ENCODE measurements at places on chromosomes 11 and 22.

- DNase-seq = no peak
Measured at GRCh38 chr11:111456859-111457730, 55.1 kb downstream of the BTG4 start.

DNA sequence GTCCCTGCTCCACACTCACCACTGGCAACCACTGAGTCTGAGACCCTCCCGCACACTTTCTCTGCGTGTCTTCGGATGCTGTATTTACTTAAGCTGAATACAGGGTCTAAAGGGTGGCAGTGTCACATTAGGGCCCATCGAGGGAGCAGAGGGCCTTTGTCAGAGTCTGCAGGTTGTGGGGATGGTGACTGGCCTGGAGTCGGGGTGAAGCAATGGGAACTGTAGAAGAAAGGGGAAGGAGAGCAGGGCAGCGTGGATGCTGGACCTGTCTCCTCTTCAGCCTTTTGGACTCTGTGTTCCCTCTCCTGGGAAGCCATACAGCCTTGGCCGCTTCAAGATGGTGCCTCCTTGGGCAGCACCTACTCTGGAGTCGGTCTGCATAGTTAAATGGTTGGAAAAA is 61.1 kb downstream of the ZBTB16 start:
- no peak for DNase-seq

- no peak for DNase-seq
Measured at GRCh38 chr22:43006753-43007152, 8.2 kb downstream of the PACSIN2 start.

DNA sequence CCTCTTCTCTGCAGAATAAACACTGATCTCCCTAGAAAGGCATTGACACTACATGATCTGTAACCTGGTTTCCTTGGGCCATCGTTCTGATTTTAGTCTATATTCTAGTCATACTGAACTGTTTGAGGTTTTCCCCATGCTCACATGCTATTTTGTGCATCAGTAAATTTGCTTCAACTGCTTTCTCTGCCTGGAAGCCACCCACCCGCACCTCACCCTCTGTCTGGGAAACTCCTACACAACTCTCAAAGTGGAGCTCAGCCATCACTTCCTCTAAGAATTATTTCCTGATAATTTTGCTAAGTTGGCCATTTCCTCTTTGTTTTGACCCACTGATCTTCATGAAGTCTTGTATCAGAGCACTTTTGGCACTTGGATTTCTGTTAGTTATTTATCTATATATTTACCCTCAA is 36.1 kb downstream of the MMP20 start:
- no peak for DNase-seq

GRCh38 chr22:35835998-35836691 is 118.5 kb downstream of the APOL5 start:
- peak; percentile 83 for DNase-seq

GRCh38 chr11:32658639-32659406 is 75.2 kb downstream of the EIF3M start:
- no peak for DNase-seq

DNA sequence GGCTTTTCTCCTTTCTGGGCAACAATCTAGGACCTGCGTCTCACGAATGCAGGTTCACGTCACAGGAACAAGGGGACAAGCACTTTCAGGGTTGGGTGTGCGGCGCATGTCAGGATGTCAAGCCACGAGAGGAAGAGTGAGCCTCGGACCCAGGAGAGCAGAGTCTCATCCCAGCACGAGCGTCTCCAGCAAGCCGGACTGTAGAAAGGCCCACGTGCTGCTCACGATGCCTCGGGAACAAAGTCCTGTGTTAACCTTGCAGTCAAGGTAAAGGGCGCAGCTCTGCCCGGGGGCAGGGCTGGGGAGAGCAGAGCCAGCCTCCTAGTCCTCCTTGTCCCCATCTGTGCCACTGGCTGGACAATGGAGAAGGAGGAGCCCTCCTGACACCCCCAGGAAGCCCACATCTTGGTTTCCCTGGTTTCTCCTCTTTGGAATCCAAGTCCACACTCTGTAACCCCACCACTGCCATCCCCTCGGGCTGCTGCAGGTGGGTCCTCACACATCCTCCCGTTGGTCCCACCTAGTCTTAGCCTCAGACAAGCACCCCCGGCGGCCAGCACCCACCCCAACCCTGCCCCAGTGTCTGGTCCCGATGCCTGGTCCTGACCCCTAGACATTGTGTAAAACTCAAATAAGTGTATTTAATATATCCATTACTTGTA is 63.4 kb downstream of the CELSR1 start:
- no peak for DNase-seq

DNA sequence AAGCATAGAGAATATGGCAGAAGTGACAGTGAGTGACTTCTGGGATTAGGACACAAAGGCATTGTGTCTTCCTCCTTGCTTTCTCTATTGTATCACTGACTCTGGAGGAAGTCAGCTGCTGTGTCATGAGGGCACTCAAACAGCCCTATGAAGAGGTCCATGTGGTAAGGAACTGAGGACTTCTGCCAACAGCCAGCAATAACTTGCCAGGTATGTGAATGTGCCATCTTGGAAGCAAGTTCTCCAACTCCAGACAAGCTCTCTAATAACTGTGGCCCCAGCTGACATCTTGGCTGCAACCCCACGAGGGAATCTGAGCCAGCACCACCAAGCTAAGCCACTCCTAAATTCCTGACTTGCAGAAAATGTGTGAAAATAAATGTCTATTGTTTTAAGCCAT is 83.6 kb upstream of the ZBED5 start:
- DNase-seq = no peak

- no peak for DNase-seq
Measured at GRCh38 chr22:44409211-44409973, 88.6 kb downstream of the RTL6 start.

DNA sequence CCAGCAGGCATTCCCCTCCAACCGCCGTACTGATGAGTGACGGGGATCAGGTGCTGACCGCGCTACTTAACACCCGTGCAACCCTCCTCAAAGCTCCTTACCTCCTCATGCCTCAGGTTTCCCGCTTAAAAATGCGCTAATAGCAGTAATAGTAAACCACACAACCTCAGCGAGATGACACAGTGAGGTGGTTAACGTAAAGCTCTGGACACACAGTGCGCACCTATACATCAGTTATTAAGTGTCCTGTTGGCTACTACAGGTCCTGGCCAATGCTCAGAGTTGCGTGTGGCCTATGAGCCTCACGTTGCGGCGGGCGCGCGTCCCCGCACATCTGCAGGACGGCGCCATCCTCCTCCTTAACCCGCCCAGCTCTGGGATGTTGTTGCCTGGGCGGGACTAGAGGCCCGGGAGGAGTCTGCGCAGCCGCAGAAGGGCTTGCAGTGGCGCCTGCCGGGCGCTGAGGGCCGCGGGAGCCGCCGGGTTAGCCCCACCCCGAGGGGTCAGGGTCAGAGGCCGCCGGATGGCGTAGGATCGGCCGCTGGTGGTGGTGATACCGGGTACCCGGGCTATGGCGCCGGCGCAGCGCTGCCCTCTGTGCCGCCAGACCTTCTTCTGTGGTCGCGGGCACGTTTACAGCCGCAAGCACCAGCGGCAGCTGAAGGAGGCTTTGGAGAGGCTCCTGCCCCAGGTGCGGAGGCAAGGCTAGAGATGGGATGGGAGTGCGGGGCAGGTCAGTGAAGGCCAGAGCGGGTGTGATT is at the start of gene CENATAC:
Gene CENATAC (plus strand): TSS at position 512 of the 761 bp plus-strand sequence. CDS start 60 bp downstream, at position 572.
- peak; percentile 35 for DNase-seq

DNA sequence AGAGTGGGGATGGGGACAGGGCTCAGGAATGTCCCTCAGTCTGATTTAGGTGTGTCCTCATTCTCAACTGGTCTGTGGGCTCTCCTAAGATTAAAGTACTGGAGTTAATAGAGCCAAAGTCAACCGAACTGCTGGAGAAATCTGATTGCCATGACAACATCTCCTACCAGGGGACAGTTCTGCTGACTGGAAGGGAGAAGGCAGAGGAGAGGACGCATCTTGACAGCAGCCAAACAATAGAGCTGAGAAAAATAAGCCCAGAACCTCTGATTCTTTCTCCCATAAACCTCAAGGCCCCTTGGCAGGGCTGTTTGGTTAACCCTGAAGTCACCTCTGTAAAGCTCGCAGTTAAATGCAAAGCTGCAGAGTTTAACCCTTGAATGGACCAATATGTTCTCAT is 2.8 kb downstream of the KCTD14 start:
- DNase-seq = no peak

DNA sequence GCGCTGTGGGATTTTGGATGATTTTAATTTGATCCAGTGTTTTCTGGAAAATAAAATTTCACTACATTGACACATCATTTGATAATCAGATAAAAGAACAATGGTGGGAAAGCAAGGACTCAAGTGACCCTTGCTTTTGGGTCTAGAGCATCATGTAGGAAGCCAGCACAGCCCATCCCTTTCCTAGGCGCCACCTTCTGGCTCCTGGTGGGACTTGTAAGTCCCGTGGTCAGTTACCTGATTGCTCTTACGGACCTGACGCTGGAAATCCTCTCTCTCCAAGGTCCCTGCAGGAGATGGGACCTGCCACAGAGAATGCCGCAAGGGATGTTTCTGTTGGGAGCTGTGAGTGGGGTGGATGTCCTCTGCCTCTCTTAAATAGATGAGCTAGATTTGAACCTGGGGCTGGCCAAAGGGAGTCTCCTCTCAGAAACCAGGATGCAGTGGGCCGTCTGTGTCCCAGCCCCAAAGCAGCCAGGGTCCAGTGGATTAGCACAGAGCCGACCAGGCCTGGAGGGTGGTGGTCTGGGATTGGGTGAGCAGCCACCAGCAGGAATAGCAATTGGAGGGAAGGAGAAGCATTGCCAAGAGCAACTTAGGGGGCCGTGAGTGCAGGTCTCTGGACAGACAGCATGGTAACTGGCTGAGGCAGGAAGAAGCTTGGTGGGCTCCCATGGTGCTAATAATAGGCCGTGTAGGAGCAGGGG is 21.7 kb downstream of the TIMP3 start:
- no peak for DNase-seq

DNA sequence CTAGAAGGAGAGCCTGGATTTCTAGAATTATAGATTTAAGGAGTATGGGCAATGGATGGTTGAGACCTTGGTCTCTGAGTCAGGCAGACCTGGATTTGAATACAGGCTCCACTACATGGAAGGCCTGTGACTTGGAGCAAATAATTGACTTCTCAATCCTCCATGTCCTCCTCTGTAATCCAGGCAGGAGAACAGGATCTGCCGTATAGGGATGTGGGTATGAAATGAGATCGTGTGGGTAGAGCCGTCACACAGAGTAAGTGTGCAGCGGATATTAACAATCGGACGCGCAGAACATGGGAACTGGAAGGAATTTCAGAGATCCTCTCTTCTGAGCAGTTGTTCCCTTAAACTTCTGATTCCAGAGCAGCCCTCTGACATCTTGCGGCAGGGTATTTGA is 11.5 kb upstream of the TMPRSS13 start:
- DNase-seq = no peak

DNA sequence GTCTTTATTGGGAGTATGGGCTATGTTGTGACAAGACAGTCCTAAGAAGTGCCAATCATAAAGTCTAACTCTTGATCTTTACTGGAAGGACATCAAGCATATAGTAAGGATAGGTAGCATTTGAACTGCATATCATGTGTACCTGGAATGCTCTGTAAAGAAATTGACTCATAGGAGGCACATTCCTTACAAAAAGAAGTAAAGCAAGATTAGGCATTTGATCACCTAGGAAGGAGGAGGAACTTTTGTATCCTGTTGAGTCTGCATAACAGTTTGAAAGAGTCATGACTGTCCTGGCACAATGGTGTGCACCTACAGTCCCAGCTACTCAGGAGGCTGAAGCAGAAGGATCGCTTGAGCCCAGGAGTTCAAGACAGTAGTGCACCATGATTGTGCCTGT is 42.2 kb upstream of the DNAJB7 start:
- no peak for DNase-seq

DNA sequence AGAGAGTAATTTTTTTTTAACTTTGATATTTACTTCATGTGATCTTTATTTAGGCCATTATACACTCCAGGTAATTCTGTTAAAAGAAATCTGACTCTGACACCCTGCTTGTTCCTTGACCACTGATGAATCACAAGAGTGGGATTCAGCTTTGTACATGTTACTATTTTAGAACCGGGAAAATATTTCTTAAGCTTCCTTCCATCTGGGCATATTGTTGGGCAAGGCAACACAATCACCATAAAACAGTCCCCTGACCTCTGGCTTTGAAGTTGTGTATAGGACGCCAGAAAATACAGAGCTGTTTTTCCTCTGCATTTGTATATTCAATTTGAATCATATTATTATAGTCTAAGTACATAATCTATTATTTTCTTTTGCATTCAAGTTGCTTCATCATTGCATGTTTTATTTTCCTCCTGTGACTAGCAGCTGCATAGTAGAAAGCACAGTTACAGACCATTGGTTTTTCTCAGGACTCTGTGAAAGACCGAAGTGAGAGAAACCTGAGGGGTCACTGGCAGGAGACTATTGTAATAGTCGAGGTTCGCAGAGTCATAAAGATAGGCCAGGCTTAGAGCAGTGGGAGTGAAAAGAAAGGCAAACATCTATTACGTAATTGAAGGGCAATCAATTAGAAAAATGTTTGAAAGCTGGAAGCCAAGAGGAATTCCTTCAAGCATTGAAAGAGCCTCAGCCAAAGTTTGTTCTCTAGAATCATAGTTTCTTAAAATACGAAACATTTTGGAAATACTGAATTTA is 51.8 kb upstream of the SLC36A4 start:
- DNase-seq = no peak

Data from AG09309 (cell line).